ENCODE measurements at places on chromosomes 4 and X.

DNA sequence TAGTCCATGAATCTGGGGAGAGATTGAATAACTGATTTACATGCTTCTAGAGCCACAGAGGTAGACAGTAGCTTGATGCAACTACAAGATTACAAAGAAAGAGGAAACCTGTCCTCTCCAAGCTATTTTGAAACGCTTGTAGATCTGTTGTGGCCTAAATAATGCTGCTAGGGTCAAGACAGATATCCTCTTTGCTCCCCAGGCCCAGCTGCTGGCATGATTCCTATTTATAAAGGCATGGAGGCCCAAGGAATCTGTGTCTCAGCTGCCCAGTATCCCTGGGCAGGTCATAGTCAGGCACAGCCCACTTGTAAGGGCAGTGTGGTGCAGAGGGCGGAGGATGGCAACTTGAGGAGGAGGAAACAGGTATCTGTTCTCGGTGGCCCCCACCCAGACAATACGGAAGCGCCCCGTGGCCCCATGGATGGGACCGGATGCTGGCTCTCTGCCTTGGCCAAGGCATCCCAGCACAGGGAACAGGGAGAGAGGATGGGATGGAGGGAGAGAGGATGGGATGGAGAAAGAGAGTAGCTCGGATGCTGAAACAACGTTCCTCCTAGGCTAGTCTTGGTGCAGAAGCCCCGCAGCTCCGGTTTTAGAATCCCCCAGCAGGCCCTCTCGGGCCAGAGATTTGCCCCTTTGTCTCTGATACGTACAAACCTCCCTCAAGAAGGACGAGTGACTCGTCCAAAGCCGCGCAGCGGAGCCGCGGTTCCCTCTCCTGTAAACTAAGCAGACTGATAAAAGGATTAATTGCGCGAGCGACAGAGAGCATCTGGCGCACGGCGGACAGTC, 767 bp upstream of the SMIM20 start:
- peak; percentile 33 for DNase-seq

DNA sequence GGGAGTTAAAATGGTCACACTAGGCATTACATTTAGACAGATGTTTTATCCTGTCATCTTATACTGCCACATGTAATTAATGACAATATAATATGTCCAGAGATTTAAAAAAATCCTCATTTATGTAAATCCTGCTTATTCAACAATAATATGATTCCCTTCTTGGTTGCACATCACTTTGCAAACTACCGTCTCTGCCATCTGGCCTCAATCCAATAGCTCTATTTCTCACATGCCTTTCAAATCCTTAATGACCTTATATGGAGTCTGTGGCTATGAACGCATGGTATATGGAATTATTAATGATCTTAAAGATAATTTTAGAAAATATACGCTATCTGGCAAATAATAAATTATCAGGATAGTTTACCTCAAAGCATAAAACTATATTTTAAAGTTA, 144.5 kb downstream of the NPNT start:
- DNase-seq: no peak

GRCh38 chr4:140812916-140813315, 56.7 kb upstream of the TBC1D9 start:
- no peak for DNase-seq

DNA sequence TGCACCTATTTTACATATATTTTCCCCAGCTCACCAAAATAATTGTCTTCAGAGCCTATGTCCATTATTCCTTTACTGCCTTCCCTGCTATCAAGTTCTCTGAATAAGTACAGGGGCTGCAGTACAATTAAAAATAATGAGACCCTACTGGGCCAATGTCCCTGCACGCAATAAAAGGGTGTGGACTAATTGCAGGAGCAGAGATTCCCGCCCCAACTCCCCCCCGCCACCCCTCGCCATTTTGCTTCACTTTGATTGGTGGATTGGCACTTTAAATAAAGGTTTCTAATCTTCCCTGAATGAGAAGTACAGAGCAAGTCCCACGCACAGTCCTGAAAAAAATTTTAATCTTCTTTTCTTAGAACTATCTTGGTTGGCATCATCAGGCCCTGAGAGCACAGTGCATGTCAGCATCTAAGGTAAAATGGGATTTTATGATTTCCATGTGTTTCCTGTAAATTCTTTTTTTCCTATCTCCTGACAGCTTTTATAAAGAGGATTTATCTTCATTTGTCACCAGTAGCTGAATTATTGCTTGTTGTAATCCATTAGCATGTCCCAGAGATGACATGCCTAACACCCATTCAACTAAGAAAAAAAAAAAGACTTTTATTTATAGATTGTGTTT, at the start of gene AMBN:
Gene AMBN, plus strand, starts transcription at position 302 of the 628 bp plus-strand sequence. Its CDS starts 103 bp downstream, at position 405.
- DNase-seq: no peak

- DNase-seq: peak; percentile 10
Observed at GRCh38 chrX:129654652-129655546, at the start of gene APLN. APLN (minus strand) TSS chrX:129654956; CDS start chrX:129654630, 326 bp downstream.

DNA sequence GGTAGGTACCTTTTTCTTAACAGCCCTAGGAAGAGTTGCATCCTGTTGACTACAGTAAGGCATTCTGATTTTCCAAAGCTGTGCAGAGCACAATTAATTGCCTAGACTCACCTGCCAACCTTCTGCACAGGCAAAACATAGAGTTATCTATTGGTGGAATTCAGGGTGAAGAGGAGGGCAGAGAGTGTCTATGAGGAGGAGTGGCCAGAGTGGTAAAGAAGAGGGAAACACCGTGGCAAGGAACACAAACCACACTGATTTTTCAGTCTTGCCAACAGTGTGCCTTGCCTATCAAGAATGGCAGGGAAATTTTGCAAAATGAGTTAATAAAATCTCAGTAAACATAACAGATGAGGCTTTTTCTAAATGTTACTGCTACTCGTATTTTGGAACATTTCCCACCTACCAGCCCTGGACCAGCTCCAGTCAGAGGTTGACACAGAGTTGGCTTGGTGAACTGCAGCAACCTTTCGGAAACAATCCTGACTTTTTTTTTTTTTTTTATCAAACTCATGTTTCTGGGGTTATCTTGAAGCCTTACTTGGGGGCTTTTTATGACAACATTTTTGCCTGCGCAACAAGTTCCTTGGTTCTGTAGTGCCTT, 67.9 kb upstream of the CAPN6 start:
- no peak for DNase-seq

GRCh38 chr4:134622199-134622598, 420.6 kb upstream of the PABPC4L start:
- no peak for DNase-seq
